Activated effector memory CD4-positive, alpha-beta T cell treated with Interleukin-2 at 50 U/mL for 16 hours (primary cell): ENCODE measurements at places on chromosomes 4 and X.

DNA sequence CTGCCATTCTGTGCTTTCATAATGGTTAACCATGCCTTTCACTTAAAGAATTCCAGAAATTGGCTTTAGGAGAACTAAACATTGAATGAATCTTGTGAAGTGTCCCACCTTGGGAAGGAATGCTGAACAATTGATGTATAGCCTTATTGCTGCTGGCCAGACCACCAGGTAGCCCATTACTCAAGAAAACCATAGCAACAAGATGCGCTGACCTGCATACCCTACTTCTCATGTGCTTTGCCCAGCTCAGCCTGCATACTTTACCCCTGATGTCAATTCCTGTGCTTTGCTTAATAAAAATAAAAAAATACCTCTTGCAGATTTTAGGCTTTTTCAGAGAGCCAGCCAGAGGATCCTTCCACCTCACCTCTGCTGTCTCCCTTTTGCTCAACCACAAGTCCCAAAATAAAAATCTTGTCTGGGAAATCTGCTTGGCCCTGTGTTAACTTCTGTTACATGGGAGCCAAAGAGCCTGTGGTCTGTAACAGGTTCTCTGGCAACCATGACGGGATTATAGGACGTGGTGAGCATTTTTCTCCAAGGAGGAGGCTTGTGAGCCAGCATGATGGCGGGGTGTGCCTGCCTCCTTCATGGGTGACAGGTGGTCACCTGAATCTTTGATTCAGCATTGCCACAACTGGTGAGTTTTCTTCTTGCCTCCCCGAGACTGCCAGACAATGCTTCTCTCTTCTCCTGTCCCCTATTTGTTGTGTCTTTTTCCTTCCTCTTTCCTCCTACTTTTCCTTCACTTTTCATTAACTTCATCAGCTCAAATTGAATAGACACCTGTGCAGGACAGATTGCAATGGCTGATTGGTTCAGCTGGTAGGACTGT is 106.8 kb downstream of the ARSJ start:
- DNase-seq, result no peak

GRCh38 chr4:89222170-89222569 is 85.4 kb downstream of the GPRIN3 start:
- no peak for DNase-seq

- DNase-seq, result no peak
Observed at GRCh38 chrX:69362856-69363255, 141.3 kb upstream of the NALF2 start.

- DNase-seq, result no peak
Observed at GRCh38 chr4:12615822-12616221, 868.3 kb downstream of the RAB28 start.
